ENCODE measurements at places on chromosomes 1 and 21.

- peak; percentile 68 for DNase-seq
These were observed 14.4 kb downstream of the TMPRSS3 start for GRCh38 chr21:42381347-42381984.

GRCh38 chr1:178847396-178847849 is 23.5 kb downstream of the ANGPTL1 start:
- DNase-seq = peak; percentile 14

DNA sequence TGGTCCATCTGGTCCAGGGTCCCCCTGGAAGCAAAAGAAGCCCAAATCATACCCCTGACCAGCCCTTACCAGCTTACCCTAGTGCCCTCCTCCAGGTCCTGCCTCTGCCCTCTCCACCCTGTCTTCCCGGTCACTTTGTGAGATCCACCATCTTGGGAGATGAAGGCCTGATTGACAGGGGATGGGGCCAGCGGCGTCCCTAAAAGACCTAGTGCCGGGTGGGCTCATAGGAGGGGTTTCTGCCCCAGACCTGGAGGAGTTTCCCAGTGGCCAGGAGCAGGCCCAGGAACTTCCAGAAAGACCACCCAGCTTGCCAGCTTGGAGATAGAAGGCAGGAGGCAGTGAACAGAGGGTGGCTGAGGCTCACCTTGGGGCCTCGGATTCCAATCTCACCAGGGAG is 5.4 kb downstream of the COL9A2 start:
- no peak for DNase-seq

- DNase-seq = no peak
These were observed 14.2 kb upstream of the NEGR1 start for GRCh38 chr1:72296501-72296900.

DNA sequence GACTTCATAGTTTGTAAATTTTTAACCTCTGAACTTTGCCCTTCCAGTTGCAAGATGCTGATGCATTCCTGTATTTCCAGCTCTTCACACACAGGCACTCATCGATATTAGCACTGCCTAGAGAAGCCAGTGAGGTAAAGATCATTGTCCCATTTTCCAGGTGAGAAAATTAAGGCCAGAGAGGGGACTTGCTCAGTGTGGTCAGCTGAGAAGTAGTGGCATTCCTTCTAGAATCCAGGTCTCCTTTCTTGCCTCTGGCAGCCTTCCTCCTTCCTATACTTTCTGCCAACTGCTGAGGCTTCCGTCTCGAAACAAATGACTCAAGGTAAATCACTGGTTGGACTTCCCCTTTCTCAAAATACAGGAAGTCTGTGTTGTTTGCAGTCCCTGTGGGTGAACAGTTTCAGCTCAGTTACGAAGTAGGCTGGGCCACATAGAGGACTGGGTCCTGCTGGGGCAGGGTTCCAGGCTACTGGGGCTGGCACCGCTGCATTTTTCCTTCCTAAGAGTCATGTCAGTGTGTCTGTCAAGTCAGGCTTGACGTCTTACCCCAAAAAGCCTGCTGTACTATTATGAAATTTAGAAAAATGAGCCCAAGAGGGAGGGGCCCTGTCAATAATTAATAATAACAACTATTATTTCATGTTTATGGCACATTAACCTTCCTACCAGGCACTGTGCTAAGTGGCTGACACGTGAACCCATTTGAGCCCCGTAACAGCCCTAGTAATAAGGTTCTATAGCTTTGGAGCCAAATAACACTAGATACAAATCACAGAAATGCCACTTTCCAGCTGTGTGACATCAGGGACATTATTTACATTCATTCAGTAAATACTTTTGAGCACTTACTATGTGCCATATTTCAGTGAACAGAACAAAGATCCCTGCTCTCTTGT is 16.6 kb upstream of the RNF19B start:
- DNase-seq = no peak

- no peak for DNase-seq
These were observed 124.4 kb downstream of the HUNK start for GRCh38 chr21:31997191-31997590.

DNA sequence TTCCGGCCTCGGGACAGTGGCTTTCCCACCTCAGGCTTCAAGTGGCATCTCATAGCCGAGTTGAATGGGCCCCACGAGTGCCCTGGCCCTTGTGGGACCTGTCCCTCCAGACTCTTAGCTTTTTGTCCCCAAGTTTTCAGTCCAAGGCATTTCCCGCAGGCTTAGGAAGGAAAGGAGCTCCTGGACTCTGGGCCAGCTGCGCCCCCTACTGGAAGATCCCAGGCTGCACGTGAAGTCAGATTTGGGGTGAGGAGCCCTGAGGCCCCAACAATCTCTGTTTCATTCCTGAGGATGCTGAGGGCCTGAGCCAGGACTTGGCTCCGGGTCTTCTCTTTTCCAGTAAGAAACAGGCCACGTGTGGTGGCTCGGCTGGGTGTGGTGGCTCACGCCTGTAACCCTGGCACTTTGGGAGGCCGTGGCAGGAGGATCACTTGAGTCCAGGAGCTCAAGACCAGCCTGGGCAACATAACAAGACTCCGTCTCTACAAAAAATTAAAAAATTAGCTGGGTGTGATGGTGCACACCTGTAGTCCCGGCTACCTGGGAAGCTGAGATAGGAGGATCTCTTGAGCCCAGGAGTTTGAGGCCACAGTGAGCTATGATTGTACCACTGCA is 67.4 kb downstream of the ARHGEF10L start:
- DNase-seq = peak; percentile 64

GRCh38 chr1:1564268-1564667 is 10.4 kb downstream of the SSU72 start:
- no peak for DNase-seq

- no peak for DNase-seq
These were observed 15.7 kb downstream of the ASPM start for GRCh38 chr1:197130677-197131304.

DNA sequence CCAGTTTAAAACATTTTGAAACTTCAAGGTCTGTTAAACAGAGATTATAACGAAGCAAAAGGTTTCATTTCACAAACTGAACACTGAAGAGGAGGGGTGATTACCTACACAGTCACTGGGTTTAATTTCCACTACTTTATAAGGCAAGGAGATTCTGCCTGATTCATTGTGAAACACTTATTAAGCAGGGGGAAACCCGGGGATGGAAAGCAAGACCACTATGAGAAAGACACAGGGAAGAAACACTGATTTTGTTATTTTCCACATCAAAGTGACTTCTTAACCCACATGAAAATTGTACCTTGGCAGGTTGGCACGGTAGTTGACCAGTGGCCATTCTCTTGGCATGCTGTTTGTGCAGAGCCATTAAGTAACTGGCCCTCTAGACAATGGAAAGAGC is 8.1 kb upstream of the F5 start:
- no peak for DNase-seq

GRCh38 chr1:236896716-236897115 is 101.6 kb downstream of the MTR start:
- DNase-seq = no peak

- DNase-seq = no peak
These were observed 10.7 kb upstream of the SLC2A5 start for GRCh38 chr1:9079988-9080704.

- DNase-seq = no peak
These were observed 2.7 kb downstream of the ATF3 start for GRCh38 chr1:212611000-212611948.

DNA sequence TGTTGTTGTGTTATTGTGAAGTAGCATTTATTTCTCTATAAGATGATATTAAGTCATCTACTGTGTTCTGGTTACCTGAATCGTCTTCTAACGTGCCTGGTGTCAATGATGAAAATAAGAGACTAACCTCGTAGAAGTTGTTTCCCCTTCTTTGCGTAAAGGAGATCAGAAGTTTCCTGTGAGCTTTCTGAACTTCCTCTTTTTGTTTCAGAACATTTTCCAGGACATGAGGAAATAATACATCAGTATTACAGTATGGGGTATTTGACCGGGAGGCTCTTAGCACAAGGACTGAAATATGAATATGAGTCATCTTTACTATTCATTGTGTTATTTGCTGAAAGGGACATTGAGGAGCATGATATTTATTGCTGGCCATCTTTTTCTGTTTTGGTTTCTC is 1.3 kb downstream of the ST6GALNAC3 start:
- no peak for DNase-seq

DNA sequence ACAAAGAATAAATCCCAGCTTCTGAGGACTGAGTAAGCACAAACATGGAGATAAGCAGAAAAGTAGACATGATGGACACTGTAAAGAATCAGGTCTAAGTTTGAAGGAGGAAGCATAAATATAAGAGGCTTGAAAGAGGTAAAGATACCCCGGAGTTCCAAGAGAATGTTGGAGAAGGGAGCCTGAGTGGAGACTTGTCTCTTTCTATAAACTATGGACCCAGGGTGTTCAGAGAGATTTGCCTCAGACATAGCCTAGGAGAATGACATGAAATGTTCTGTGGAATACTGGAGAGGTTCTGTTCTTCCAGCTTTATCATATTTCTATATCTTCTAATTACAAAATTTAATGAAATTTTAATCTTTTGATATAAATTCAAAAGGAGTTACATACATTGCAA is 554.3 kb upstream of the B3GALT2 start:
- no peak for DNase-seq
